ENCODE measurements at places on chromosomes 16 and 17. TPM values are rescaled to one million over a fixed set of nuclear protein-coding genes. Genes with fewer than 3 reads are reported as not detected.
A peak's percentile ranks its signal among the peaks of the same experiment; 100 is the strongest.

GRCh38 chr16:87697792-87698191 is 68.0 kb downstream of the KLHDC4 start:
- DNase-seq = no peak

The TEKT5 gene
- total RNA-seq = 0.92 TPM

The METRNL gene
- total RNA-seq = 8.7 TPM

The NEUROD2 gene
- not detected for total RNA-seq

The FNDC8 gene
- total RNA-seq = not detected

DNA sequence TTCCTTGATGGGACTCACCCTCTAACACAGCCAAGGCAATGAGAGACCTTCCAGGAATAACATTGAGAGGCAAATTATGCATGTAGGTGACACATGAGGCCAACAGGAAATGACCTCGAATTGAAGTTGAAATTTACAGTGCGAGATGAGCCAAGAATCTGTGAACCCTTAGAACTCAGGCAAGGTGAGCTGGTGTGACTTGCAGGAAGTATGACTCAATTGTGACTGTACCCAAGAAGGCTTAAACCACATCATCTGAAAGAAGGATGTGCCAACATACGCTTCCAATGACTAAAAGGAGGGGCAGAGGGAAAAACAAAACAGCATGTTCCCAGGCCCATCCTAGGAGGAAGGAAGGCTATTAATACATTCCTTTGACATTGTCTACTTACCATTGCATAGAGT is 44.8 kb downstream of the PITPNC1 start:
- DNase-seq = no peak

DNA sequence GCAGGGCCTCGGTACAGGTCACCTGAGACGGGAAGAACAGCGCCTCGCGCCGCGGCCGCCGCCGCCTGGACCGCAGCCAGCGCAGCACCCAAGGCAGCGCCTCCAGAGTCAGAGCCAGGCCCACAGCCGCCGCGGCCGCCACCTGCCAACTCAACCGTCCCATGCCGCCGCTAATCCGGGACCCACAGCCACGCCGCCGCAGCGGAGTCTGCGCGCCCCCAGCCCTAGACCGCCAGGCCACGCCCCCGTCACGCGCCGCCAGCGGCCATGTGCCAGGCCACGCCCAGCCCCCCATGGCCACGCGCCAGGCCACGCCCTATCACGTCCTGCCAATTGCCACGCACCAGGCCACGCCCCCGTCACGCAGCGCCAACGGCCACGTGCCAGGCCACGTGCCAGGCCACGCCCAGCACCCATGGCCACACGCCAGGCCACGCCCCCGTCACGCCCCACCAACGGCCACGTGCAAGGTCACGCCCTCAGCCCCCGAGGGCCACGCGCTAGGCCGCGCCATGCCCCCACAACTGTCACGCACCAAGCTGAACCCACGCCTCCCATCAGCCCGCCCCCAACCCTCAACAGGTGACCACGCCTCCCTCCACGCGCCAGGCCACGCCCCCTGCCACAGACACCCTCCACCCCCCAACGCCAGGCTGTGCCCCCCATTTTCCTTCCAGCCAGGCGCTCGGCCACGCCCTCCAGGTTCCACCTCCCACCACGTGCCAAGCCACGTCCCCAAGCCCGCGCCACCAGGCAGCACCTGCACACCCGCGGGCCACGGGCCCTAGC is at the start of gene PLD6:
TSS of gene PLD6 (minus strand) at position 210 of the 789 bp plus-strand sequence. CDS start at position 163, 47 bp downstream.
- DNase-seq = peak; percentile 95

DNA sequence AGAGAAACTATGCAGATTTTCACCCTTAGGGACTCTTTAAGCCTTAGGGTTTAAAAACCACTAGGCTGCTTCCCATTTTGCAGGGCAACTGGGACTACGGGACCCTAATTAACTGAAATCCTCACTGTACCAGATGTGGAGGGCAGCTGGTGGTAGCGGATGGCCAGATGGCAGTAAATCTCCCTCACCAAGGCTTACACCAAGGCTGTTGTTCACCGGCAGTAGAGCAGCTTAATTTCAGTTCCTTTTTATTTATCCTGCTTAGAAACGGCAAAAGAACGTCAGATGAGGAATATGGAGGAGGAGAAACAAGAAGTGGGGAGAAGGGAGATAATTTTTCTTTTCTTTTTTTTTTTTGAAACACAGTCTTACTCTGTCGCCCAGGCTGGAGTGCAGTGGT is 6.5 kb downstream of the ABHD15 start:
- no peak for DNase-seq

The AANAT gene
- not detected for total RNA-seq

The YPEL2 gene
- total RNA-seq = 12.0 TPM

The FBXW10B gene
- 0.59 TPM for total RNA-seq

The MYH1 gene
- 0.14 TPM for total RNA-seq

GRCh38 chr17:56186222-56186786 is 33.0 kb downstream of the ANKFN1 start:
- no peak for DNase-seq

The KRTAP2-1 gene
- total RNA-seq = not detected

The HOXB1 gene
- total RNA-seq = not detected

GRCh38 chr17:77882481-77883212 is 75.9 kb upstream of the TNRC6C start:
- DNase-seq = no peak

The MILR1 gene
- total RNA-seq = 3.8 TPM

DNA sequence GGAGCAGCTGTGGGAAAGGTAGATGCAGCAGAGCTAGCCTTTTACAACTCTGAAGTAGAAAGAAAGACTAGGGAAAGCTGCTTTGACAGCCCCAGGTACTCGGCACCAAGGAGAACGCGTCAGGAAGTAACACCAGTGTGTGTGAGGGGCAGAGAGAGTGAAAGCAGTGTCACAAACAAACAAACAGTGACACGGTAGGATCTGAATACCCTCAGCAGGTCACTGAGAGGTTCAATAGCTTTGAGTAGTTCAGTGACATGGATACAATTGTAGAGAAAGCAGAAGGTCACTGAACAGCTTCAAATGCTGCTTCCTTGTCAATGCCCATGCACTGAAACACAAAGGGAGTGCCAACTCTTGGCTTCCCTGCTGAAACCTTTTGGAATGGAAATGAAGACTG is 150.3 kb upstream of the C17orf78 start:
- no peak for DNase-seq

The FBXL16 gene
- total RNA-seq = under 0.01 TPM

GRCh38 chr16:27427538-27427937 is 25.6 kb downstream of the IL21R start:
- DNase-seq = no peak

The TMEM256 gene
- total RNA-seq = 130 TPM

- no peak for DNase-seq
Measured at GRCh38 chr16:57394444-57394843, 10.1 kb upstream of the CCL17 start.

DNA sequence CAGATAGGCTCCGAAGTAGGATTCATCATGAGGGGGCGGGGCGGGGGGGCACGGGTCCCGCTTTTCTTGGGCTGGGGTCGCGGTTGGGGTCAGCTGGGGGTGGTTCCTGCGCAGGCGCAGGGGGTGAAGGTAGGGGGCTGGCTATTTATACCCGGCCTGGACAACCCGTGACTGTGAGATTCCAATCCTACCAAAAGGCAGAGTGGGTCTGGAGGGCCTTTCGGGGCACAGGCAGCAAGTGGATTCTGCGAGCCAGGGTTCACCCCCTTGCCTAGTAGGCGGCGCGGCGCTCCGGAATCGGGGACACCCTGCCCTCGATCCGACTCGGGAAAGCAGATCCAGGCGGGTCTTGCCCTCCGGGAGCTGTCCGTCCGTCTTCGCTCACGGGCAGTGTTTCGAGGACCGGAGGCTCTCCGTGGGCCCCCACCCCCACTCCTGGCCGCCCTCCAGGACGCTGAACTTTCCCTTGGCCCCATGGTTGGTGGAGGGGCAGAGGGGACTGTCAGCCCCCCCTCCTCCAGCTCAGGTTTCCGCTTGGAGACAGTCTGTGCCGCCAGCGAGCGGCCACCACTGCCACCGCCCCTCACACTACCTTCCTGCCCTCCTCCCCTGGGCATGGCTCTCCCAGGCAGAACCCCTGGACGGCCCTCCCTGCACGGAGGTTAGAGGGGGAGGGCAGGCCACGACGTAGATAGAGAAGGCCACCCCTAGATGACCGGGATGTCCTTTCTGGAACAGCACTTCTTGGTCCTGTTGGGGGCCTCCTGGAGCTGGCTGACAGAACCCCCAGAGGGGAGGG is 634 bp downstream of the SLC2A4 start:
- DNase-seq = peak; percentile 71

GRCh38 chr17:27478901-27479538 is 22.8 kb downstream of the KSR1 start:
- no peak for DNase-seq

GRCh38 chr16:87955302-87956097 is 4.3 kb downstream of the BANP start:
- DNase-seq = no peak

Data from liver (tissue), 10 donors.